ENCODE measurements at places on chromosomes 2 and 18.
A peak's percentile ranks its signal among the peaks of the same experiment; 100 is the strongest.

- DNase-seq = no peak
Observed at GRCh38 chr2:144876013-144876412, 356.1 kb upstream of the ZEB2 start.

- DNase-seq = no peak
Observed at GRCh38 chr2:129117434-129117833, 798.8 kb upstream of the HS6ST1 start.

DNA sequence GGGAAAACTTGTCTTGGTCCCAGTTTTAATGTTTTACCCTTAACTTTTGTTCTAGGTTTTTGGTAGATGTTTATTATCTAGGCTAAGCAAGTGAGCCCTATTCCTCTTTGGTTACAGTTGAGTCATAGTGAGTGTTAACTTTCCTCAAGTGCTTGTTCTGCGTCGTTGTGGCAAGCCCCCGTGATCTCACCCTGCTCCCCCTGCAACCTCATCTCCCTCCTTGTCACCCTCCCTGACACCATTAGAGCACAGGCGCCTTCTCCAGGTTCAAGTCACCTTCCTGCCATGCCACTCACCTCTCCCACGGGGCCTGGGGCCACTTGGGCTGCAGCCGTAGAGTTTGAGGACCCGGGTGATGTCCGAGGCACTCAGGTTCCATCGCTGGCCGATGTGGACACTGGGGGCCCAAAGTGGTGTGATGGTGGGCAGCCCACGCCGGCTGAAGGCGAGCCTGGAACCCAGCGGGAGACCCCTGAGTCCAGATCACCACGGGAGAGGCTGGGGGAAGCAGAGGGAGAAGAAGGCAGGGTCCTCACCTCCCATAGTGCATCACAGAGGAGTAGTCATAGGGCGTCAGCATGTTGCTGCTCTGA lies 8.7 kb downstream of the ASTL start:
- DNase-seq = no peak

DNA sequence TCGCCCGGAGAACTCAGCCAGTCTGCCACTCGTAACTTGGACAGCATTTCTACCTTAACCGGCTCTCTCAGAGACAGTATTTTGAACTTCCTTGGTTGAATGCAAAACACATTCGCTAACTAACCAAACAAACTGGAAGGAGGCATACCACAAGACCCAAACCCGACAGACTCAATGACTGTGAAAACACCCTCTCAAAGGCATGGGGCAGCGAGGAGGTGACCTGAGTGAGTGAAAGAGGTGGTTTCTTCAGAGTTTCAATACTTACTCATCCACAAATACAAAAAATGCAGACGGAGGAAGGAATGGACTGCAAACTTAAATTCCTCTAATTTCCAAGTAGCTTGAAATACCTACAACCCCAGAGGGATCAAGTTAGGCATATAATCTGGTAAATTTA lies 132.9 kb downstream of the GAREM1 start:
- DNase-seq = no peak

GRCh38 chr2:126307740-126308139 lies 348.2 kb upstream of the GYPC start:
- no peak for DNase-seq

DNA sequence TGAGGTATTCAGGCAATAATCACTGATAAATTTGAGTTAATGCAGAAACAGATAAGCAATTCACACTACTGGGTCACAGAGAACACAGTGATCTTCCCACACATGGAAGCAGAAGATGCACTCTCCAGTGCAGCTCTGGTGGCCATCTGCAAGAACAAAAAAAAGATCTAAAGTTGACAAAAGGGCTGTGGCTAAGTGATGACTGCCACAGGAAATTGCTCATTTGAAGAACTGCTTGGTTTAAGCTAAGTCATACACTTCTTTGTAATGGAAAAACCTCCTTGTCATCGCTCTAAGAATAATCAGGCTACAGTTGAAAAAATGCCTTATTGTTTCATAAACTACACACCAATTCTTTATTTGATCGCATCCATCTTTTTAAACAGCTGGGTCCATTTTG lies 115.1 kb downstream of the DTNB start:
- DNase-seq = peak; percentile 27

DNA sequence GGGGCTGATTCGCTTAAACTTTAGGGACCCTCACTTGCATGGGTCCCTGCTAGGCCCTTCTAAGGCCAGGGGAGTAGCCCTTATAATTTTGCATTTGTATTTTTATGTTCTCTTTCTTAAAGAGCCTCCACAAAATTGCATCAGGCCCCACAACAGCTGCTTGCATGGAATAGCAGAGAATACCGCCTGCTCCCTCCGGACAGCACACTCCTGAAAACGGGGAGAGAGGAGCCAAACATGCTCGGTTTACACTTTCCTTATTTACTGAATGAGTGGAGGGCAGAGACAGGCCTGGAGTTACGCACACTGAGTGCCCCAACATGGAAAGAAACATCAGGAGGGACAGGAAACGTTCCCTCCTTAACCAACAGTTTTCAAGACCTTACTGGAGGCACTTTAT lies 132.2 kb downstream of the ANTXR1 start:
- no peak for DNase-seq

DNA sequence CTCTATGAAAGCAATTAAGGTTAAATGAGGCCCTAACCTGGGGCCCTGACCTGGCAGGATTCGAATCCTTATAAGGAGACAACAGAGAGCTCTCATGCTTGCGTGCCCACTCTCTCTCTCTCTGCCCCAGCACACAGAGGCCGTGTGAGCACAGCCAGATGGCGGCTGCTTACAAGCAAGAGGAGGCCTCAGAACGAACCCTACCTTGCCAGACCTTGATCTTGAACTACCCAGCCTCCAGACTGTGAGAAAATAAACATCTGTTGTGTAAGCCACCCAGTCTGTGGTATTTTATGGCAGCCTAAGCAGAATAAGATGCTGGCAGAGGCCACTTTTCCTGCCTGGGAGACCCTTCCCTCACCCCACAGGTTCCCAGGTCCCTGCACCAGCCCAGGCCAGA lies 5.2 kb upstream of the UBE2F start:
- no peak for DNase-seq

DNA sequence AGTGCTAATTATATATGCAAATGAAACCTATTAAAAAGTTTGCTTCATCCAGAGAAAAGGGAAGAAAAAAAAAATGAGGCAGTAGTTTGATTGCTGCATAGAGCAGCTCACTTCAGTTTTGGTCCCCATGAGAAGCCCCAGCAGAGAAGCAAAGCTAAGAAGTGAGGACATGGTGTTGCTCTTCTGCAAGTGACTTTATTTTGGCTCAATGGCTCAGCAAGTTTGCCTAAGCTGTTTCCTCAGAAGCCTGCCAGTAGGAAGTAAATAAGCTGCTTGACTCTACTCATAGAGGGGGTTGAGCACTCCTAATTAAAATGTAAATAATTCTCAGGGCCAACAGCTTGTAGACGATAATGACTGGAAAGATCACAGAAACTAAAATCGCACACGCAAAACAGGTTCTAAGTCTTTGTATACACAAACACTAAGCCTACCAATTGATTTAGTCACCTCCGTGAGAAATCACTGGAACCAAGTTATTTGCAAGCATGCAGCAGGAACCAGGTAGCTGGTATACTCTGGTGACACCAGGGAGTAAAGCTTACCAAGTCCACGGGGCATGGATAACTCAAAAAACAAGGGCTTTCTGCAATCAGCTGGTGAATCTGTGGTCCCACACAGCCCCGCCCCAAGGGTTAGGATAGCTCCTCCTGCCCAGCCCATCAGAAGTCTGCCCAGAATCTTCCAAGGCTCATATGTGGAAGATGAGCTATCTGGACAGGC lies 39.7 kb upstream of the NABP1 start:
- DNase-seq = no peak

GRCh38 chr2:147420947-147421675 lies 423.7 kb upstream of the ACVR2A start:
- DNase-seq = no peak

DNA sequence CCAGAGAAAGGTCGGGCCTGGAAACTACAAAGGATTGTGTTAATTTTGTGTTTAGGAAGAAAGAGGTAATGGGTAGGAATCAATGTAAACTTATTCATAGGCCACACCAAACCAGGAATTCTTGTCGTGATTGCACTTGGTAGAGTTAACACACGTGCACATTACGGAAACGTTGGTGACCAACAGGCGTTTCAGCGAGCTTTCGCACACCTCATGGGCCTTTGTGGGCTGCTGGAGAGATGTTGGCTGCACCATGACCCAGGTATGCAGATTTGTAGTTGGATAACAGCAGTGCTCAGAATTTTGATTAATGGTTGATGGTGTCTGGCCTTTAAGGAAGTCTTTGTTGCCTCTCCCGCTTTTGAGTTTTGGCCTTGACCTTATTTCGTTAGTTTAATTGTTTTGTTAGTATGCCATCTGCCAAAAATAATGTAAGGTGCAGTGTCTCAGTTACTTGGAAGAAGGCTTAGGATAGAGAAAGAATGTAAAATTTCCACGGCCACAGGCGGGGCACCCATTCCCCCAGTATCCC lies 1.9 kb downstream of the ZNF236 start:
- no peak for DNase-seq

DNA sequence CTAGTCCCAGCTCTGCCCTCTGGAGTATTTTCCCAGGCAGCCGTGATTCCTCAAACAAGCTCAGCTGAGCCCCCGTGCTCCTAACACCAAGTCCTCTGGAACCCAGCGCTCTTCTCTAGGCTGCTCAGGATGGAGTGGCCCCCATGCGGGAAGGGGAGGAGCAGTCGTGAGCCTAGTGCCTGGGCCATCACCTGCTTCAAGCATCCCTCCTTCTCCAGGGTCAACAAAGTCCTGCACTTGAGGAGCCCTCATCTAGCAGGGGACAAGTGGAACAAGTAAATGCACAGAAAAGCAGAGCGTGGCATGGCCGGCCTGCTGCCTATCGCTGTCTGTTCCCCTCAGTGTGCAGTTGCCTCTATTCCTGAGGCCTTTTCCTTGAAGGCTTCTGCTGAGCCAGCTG lies 168.6 kb downstream of the INHBB start:
- DNase-seq = no peak

DNA sequence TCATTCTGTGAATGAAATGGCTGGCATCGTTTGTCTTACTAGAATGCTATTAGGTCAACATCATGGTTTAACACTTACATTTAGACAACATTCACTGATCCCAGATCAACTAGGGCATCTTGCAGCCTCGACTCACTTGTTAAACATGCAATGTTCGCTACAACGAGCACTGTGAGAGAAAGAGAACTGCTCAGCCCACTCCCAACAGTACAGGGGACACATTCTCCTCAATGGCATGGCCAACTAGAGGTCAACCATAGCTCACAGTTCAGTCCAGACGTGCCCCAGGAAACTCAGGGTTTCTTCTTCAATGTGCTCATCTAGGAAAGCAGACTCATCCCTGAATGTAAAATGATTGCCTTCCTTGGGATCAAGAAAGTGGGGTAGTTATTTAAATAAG lies 5.9 kb downstream of the WIPF1 start:
- no peak for DNase-seq

DNA sequence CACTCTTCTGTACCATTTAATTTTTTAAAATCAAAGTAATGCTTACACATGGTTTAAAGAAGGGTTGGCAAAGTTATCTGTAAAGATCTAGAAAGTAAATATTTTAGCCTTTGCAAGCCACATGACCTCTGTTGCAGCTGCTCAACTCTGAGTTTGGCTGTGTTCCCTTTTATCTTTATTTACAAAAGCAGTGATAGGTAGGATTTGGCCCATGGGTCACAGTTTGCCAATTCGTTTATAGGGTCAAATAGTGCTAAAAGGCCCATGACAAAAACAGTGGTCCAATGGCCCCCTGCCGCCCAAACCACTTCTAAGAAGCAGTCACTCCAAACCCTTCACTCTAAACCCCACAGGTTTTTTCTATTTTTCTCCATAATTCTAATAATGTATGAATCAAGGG lies 124.8 kb downstream of the PARD3B start:
- DNase-seq = no peak

DNA sequence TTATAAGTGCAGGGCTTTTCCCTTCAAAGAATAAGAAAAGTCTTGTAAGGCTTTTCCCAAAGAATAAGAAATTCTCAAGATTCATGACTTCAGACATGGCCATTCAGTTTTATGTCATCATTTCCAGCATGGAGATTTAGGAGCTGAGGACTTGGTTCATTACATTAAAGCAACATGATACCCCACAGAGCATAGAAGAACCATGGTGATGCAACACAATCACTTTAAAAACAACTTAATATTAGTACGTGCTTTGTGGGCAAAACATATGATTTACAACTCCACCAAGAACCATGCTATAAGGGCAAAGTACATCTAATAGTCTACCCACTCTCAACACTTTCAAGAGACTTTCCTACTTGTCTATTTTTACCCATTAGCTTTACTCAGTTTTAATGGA lies 214.4 kb downstream of the SRBD1 start:
- no peak for DNase-seq

GRCh38 chr2:141856215-141856919 lies 274.4 kb downstream of the LRP1B start:
- no peak for DNase-seq

- DNase-seq = no peak
Observed at GRCh38 chr2:72136331-72136730, 11.3 kb downstream of the CYP26B1 start.

DNA sequence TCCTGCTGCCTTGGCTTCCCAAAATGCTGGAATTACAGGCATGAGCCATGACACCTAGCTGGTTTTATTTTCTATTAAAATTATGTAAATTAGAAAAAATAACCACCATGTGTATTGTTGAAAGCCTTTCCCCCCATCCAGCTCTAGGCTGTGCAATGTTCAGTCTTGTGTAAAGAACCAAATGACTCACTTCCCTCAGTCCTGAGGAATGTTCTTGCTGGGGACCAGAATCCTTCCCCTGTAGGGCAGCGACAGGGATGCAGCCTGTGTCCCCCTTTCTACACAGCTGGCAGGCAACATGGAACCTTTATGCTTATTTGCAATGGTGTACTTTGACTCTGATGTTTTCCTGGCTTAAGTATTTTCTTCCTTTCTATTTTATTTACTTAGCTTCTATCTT lies 29.4 kb downstream of the AOX1 start:
- DNase-seq = no peak

- no peak for DNase-seq
Observed at GRCh38 chr2:204249437-204249836, 295.8 kb upstream of the PARD3B start.

DNA sequence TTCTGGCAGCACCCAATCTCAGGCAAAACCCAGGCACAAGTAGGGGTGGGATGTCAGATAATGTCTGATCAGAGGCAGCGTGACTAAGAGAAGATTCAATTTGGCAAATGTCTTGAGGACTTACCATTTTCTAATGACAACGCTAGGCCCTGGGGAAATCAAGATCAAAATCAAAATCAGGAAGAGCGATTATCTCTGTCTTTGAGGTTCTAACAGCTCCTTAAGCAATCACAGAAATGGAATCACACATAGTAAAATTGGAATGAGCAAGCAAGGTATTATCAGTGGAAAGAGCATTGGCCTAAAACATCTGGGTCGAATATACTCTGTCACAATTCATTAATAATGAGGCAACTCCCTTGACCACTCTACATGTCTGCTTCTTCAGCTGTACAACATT lies 8.6 kb upstream of the SERPINB2 start:
- DNase-seq = no peak

DNA sequence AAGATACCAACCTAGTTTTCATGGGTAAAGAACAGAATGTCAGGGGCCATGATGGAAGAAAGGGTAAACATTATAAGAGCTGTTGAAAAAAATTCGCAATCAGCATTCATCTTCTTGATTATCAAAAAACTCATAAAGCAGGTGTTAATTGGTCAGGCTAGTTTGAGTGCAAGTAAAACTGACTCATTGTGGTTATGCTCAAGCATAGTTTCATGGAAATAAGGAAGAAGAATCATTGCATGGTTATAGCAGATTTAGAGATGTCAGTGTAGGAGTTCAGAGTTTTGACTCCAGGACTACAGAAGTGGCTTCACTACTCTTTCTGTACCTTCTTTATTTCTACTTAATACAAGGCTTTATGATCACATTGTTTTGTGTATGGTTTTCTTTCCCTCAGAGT lies 26.9 kb upstream of the CDH19 start:
- no peak for DNase-seq

Data from stimulated activated CD8-positive, alpha-beta memory T cell treated with anti-CD3 and anti-CD28 coated beads, Interleukin-7, amount 100 ng/mL, for 48 hours (primary cell).